ENCODE measurements at places on chromosomes 3 and 15. TPM values are rescaled to one million over a fixed set of nuclear protein-coding genes. Genes with fewer than 3 reads are reported as not detected.

- no peak for DNase-seq
Observed at GRCh38 chr3:108394016-108394415, 97.7 kb downstream of the HHLA2 start.

DNA sequence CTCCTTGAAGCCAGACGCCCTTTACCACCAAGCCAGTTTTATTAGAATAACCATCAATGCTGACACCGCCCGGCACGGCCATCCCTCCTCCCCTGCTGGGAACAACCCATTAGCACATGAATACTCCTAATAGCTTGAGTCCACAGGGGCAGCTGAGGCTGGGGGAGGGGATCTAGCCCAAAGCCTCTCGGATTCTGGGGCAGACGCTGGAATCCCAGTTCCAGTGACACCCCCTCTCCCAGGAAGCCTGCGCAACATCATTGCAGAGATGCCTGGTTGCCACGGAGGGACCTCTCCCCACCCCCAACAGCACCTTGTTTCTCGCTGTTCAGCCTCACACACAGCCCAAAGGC lies 1.2 kb upstream of the LINGO1 start:
- DNase-seq: no peak

GRCh38 chr3:179957264-179957845 lies 79.4 kb downstream of the PEX5L start:
- DNase-seq: no peak

DNA sequence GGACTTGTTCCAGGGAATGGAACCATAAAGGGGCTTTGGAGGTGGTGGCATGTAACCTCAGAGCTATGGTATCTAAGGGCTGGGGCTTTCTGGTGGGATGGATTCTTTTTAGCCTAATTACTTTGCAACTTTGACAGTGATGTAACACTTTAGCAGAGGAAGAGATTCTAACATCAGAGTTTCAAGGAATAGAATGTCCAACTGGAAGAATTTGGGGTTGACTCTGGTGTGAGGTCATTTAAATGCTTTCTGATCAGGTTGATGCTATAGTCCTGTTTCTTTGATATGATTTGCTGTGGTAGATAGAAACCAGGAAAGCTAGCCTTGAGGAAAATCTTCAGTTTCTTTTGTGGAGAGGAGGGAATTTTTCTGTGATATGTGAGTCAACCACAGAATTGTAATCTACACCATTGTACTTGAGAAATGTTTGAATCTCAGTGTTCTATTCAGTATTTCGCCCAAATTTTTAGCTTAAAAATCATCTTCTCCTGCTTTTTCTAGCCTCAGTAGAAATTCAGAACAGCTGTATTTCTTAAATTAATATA lies 40.0 kb downstream of the ATP2C1 start:
- DNase-seq: no peak

GRCh38 chr15:26242565-26243071 lies 379.5 kb upstream of the ATP10A start:
- no peak for DNase-seq

DNA sequence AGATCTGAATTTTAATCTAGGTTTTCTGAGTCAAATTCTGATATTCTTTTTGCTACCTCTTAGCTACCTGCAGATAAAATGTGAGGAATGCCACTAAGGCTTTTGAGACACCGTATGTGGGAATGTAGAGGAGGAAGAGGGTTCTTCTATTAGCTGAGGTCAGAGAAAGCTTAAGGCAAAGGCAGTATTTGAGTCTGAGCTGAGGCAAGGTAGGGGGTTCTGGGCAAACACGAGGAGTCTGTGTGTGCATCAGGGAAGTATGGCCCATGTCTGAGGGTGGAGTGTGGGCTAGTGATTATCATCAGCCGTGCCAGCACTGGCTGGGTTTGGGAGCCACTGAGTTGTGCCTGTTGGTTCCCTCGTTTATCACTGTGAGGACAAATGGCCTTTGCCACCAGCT lies 181.1 kb downstream of the SOX2 start:
- no peak for DNase-seq

GALNT15 gene
- 0.46 TPM for total RNA-seq

LRRC31 gene
- total RNA-seq: 0.67 TPM
